Stimulated activated CD8-positive, alpha-beta memory T cell treated with anti-CD3 and anti-CD28 coated beads, Interleukin-4, amount 100 ng/mL, for 1 hour (primary cell): ENCODE measurements at places on chromosomes 2 and 18.
A peak's percentile ranks its signal among the peaks of the same experiment; 100 is the strongest.

DNA sequence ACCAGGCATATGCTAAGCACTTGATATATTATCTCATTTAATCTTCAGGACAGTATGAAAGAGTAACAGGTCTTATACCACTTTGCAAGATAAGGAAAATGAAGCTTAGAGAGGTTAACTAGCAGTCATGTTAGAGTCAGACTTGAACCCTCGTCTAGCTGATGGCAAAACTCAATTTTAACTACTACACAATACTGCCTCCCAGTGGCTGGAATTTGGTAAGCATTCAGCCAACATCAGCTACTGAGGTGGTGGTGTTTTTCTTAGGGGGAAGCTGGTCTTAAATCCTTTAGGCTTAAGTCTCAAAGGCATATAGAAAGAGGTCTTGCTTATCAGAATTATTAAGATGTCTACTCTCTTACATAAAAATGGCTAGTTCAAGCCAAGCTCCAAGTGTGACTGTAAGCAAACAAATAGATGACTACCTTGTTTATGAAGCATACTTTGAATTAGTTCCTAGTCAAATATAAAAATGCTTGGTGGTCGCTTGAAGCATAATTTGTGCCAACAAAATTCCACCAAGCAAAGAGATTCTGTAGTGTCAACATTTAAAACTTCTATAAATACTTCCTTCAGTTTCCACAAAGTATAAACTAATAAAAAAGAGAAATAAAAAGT, 325.4 kb upstream of the FIGN start:
- DNase-seq, result no peak

DNA sequence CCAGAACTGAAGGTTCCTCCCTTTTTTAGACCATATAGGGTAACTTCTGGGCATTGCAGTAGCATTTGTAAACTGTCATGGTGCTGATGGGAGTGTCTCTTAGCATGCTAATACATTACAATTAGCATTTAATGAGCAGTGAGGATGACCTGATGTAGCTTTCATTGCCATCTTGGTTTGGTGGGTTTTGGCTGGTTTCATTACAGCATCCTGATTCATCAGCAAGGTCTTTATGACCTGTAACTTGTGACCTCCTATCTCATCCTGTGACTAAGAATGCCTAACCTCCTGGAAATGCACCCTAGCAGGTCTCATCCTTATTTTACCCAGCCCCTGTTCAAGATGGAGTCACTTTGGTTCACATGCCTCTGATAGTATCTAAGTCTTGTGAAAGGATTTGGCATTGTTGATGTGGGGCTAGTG, 159.0 kb downstream of the TMX3 start:
- DNase-seq, result no peak

- DNase-seq, result no peak
Observed at GRCh38 chr2:5692561-5693286, 540 bp downstream of the SOX11 start.

GRCh38 chr2:5751873-5752482, 59.8 kb downstream of the SOX11 start:
- DNase-seq, result no peak

DNA sequence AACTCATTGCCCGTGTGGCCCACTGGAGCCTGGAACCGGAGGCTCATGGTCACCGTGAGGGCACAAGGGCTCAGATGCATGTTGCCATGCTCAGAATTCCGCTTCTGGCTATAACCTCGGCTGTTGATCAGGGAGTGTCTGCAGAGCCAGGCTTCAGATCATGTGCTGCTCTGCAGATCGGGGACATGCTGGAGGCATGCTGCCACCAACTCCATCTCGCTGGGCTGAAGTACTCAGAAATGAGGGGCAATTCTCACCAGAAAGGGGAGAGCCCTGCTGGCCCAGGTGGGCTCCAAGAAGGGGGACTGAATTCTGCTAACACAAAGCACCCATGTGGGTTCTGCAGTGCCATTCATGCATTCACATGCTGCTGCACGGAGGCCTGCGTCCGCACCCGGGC, 269.2 kb upstream of the PXDN start:
- no peak for DNase-seq

DNA sequence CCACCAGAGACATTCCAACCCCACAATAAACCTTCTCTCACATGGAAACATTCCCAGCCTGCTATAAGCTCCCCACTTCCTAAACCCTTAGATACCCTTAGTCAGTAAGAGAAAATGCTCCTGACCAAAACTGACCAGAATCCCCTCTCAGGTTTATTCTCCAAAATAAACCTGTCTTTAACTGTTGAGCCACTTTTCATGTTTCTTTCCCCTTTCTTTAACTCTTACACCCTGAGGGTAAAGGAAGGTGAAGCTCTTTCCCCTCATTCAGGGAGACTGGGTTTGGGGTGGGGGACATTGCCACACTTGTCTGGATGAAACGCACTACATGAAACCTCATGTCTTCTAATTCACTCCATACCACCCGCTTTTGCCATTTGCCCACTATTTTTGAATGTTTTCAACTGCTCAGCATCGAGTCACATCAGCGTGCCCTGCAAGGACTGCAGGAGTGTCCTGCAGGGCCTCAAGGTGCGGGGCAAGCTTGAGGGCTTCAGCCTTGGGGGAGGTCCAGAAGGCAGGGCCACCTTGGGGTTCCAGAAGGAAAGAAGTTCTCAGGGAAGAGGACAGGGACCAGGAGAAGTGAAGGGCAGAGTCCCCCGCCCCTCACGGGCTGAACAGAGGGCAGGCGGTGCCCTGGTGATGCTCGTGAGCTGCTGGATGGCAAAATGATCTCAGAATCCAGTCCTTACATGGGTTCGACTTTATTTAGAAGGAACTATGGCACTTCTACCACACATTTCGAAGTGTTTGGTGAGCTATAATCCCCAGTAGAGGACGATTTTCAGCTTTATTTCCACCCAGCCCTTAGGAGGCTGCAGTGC, 4.2 kb upstream of the SP140L start:
- no peak for DNase-seq

- no peak for DNase-seq
Observed at GRCh38 chr2:150232871-150233270, 254.6 kb downstream of the RND3 start.

- no peak for DNase-seq
Observed at GRCh38 chr2:205822579-205822978, 140.3 kb downstream of the NRP2 start.

DNA sequence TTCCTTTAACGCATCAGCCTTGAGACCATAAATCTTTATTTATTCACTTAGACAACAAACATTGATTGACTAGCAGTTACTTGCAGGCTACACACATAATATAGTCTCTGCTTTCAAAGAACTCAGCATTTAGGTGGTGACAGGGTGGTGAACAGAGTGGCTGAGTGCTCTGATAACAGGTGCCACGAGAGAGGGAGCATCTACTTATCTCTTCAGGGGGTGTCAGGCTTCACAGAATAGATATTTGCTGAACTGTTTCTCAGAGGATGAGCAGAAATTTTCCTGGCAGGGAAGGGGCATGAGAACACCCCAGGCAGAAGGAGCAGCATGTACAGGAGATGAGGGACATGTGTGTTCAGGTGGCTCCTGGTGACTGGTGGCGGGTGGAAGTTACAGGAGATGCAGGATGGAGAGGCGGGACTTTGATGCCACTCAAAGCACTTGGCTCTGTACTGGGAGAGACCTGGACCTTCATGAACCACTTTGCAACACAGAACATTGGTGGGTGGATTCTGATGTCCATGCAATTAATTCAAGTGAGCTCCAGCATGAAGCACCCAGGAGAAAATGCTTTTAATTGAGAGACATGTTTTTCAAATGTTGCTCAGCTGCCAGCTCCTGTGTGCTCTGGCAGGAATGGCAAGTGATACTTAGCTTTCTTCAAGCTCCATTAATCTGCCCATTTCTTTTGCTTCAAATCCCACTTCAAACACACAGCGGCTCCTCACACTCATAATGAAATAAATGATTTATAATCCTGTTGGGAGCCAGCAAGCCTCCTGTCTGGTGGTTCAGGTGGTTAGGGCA, 248.9 kb downstream of the MYCN start:
- DNase-seq, result no peak

- DNase-seq, result no peak
Observed at GRCh38 chr2:166375195-166375735, 479 bp downstream of the SCN9A start.

DNA sequence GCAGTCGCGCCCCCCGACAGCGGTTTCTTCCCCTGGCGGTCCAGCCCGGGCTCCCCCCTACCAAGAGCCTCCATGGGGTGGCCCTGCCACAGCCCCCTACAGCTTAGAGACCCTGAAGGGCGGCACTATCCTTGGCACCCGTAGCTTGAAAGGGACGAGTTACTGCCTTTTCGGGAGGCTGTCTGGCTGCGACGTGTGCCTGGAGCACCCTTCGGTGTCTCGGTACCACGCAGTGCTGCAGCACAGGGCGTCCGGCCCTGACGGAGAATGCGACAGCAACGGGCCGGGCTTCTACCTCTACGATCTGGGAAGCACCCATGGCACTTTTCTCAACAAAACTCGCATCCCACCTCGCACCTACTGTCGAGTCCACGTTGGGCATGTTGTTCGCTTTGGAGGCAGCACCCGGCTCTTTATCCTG, 475 bp downstream of the SLC4A1AP start:
- DNase-seq, result no peak

- no peak for DNase-seq
Observed at GRCh38 chr2:223688094-223688835, 86.1 kb upstream of the SCG2 start.

- DNase-seq, result no peak
Observed at GRCh38 chr18:5975111-5976002, 80.0 kb upstream of the TMEM200C start.

DNA sequence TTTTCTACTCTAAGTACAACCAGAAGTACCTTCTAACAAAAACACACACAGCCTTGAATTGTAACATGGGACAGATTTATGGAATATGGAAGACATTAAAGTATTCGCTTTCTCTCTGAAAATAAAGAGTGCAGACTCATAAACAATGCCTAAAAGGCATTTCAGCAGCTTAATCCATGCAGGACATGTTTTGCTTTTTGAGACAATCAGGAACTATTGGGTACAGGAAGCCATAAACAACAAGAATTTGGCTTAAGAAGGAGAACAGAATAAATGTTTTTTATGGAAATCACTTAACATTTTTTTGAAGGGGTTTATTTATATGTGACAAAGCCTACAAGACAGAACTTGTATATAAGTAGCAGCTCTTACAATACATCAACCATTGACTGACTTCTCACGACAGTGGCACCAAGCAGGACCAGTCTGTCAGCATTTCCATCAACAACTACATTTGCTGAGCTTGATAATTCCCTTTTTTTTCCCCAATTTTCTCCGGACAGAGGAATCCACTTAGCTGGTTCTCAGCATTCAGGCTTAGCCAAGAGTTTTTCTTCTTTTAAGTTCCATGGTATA, 140.1 kb downstream of the EXOC6B start:
- DNase-seq, result no peak

GRCh38 chr18:27109451-27109850, 75.7 kb downstream of the CHST9 start:
- DNase-seq, result no peak

DNA sequence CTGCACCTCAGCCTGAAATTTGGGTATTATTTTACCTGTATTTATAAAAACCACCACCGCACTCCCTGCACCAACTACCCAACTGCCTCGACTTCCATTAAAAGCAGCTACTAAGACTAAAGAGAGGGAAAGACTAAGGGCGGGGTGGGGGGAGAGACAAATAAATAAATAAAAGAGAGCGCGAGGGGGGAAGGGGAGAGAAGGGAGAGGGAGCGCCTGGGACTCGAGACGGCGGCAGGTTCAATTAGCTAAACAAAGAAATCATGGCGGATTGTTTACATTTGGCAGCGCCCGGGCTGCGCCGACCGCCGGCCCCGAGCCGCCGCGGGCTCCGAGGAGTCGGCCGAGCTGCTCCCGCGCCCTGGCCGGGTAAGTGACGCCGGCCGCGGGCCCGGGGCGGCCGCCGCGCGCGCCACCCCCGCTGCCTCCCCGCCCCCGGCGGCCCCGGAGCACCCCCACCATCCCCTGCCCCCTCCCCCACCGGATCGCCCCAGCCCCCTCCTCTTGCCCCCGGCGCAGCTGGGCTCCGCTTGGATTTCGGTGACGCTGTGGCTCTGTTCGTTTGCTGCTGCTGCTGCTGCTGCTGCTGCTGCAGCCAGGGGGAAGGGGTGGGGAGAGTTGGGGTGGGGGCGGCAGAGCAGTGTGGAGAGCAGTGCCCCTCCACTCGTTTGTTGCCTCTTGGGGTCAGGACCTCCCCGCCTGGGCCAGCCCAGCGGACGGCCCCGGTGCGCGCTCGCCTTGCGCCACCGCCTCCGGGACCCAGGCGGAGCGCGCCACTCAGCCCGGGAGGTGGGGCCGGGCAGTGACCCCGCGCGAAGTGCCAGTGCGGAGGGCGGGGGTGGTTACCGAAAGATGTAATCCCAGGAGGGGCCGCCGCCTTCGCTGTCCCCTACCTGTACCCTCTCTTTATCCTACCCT, 187.2 kb upstream of the FANCL start:
- no peak for DNase-seq

- no peak for DNase-seq
Observed at GRCh38 chr18:39238981-39239660, 1673.5 kb upstream of the CELF4 start.

DNA sequence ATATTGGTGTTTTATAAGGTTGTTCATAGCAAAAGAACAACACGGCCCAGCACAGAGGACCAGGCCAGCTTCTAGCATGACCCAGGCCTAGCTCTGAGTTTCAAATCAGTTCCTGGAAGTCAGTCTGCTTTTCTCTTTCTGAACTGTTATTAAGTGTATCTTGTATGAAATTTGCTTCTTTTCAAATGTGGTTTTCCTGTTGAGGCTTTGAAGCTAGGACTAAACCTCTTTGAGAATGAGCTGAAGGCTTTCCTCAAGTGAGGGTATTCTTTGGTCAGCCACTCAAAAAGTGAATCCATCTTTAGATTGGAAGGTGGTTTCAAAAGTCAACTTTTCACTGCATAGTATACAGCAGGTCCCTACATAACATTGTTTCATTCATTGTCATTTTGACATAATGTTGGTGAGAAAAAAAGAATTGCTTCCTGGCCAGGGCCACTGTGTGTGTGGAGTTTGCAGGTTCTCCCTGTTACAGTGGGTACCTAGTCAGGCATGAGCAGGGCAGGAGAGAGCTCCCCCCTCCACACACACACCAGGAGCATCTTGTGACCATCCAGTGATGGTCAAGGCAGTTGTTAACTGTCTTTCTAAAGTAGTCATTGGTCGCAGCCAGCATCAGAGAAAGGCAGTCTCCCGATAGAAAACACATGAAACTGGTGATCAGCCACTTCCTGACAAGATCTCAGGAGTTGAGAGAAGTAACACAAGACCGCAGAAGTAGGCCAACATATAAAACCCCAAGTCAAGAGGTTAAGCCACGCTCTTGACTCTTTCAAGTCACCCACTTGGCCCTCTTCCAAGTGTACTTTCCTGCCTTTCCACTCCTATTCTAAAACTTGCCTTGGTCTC, 6.7 kb upstream of the ACAA2 start:
- peak; percentile 10 for DNase-seq

DNA sequence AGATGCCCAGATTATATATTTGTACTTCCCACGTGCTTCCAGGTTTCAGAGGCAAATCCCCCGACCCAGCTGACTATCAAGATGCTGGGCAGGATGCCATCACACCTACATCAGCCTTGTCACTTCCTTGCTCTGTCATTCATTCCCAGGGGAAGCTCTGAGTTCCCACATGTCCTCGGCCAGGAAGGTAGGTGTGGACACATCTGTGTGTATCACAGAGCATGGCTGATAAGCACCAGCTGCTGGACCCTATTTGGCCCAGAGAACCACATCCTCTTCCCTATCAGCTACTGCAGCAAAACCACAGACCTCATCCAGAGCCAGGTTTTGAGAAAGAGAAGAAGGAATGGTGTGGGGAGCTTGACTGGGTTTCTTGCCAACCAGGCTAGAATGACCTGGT, 31.9 kb upstream of the ITGA6 start:
- DNase-seq, result no peak
